ENCODE measurements at places on chromosomes 16 and 17.

DNA sequence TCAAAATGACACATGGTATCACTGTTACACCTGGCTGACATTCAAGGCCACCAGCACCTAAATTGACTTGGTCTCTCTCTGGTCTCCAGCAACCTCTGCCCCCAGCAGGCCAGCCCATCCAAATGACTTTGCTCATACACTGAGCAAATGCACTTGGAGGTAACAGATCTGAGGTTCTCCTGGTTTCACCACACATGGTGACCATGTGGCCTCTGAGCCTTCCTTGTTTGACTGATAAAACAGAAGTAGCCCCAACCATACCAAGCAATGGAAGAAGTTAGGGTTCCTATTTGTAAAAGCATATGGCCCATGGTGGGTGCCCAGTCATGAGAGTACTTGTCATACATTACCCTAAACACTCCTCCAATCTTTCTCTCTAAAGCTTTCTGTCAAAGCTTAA lies 181.7 kb downstream of the MRTFB start:
- DNase-seq, result no peak

DNA sequence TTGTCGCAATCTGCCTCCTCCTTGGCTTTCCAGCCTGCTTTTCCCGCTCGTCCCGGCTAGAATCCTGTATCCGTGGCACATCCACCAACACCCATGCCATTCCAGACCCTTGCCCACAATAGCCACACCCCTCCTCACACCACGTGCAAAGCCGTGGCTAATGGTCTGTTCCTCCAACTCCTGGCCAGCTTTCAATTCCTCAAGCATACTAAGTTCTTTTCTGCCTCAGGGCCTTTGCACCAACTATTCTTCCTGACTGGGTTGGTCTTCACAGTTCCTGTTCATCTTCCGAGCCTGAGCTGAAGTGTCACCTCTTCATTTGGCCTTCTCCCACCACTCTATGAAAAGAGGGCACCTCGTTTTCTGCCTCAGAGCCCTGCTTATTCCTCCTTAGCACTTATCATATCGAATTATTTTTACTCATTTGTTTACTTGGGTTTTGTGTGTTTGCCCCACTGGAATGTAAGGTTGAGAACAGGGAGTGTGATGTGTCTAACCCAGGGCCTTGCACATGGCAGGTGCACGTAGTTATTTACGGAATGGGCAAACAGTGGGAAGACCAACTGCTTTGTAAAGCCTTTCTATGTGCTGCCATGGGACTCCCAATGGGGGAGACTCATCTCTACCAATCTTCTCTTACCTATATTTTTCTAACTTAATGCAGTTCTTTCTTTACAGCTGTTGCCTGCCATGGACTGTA lies 69.0 kb downstream of the CDK5R1 start:
- no peak for DNase-seq

DNA sequence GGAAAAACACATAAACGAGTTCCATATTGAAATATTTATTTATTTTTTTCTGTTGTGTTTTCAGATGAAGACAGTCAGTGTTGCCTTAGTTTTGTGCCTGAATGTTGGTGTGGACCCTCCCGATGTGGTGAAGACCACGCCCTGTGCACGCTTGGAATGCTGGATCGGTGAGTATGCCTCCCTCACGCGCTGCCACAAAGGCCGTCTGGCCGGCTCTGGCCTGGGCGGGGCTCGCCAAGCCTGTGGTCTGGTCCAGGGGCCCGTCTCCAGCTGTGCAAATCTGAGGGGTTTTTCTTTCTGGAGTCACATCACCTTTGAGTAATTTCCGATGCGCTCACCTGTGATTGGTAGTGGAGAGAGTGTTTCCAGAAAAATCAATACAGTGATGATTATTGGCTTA lies 81.0 kb downstream of the RPTOR start:
- no peak for DNase-seq

GRCh38 chr17:77184474-77184873 lies 43.7 kb downstream of the SEC14L1 start:
- no peak for DNase-seq

DNA sequence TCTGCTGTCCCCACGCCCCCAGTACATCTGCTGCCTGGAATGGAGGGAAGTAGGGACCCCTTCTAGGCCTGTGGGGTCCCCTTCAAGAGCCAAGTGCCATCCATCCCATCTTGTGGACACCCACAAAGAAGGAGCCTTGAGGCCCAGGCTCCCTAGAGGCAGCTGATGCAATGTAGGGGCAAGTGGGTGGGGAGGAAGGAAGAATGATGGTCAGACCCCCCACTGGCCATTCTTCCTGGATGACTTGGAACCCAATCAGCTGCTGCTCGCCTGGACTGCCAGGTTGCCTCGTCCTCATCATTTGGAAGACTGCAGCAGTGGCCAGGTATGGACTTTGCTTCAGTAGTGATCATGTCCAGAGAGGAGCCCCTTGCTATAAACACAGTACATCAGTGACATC lies 48.9 kb downstream of the SMPD3 start:
- DNase-seq, result no peak

DNA sequence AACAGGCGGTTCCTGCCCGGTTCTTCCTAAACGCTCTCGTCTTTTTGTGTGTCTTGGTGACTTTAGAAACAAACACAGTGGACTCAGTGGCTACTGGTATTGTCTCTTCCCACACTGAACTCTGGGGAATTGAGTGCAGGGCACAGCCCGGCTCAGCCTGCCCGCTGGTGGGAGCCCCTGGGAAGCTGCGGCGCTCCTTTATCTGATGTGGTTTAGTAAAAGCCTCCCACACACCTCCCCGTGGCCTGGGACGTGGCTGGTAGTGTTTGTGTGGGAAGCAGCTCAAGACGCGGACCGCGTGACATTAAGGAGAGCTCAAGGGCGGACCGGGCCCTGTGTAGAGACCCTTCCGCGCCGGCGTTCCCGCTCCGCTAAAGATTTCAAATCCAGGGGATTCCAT lies 55.4 kb upstream of the PVALEF start:
- DNase-seq, result no peak

GRCh38 chr16:81041696-81042095 lies 6.1 kb downstream of the ATMIN start:
- no peak for DNase-seq

GRCh38 chr17:38663964-38664644 lies 10.7 kb downstream of the EPOP start:
- DNase-seq, result no peak

DNA sequence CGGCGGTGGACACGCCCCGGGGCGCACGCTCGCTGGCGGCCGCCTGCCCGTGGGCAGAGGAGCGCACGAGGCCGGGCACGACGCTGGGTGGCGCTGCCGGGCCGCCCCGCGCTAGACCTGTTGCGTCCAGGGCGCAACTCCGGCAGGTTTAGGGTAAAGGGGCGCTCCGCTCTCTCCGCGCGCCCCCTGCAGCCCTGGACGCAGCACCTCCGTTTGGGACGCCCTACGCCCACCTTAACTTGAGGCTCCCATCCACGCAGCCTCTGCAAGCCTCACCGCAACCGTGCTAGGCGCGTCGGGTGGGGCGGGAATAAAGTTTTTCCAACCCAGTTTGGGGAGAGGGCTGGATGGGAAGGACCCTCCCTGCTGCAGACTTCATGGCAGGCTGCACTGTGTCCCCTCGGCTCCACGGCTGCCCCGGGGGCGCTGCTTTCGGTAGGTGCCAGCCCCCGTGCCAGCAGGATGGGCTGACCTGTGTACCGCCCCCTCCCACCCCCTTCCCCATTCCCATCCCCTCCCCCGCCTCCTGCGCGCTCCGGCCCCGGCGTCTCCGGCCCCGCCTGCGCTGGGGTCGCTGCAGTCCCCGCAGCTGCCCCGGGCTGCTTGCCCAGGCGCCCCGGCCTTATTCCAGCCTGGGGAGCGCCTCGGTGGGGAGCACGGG lies at the start of gene SYT17:
TSS of gene SYT17 (plus strand) at position 531 of the 661 bp plus-strand sequence. CDS start 407 bp downstream, outside the sequence.
- DNase-seq, result peak; percentile 81

DNA sequence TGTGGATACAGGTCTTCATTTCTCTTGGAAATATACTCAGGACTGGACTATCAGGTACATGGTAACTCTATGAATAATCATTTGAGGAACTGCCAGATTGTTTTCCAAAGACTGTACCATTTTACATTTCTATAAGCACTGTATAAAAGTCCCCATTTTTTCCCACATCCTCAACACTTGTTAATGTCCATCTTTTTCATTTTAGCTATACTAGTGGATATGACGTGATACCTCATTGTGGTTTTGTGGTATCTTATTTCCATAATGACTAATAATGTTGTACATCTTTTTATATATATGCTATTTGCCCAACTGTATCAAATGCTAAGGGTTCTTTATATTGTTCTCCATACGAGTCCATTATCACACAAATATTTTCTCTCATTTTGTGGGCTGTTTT lies 22.9 kb downstream of the NUP88 start:
- no peak for DNase-seq

DNA sequence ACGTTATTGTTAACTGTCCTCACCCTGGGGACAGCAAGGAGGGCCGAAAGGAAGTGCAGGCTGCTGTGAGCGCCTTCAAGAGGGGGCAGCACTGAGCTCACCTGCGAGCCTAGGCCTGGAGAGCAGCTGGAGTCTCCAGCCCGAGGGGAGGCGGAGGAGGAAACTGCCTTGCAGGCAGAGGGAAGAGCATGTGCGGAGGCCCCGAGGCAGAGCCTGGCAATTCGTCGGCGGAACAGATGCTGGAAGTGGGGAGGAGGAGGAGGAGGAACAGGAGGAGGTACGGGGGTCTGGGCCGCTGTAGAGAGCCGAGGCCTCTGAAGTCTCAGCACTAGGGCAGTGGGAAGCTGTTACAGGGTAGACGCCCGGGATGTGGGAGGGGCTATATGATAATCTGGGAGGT lies 49.6 kb upstream of the PLCG2 start:
- DNase-seq, result peak; percentile 49

DNA sequence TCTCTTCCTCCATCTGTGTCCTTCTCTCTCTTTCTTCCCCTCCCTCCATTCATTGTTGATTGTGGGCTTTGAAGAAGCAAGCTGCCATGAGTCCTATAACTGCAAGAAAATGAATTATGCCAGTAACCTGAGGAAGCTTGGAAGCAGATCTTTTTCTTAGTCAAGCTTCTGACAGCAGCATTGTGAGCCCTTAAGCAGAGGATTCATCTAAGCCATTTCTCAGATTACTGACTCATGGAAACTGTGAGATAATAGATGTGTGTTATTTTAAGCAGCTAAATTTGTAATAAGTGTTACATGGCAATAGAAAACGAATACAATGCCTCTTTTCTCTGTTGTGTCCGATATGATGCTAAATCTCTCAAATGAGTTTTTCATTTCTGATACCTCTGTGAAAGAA lies 1109.7 kb downstream of the CDH11 start:
- no peak for DNase-seq

DNA sequence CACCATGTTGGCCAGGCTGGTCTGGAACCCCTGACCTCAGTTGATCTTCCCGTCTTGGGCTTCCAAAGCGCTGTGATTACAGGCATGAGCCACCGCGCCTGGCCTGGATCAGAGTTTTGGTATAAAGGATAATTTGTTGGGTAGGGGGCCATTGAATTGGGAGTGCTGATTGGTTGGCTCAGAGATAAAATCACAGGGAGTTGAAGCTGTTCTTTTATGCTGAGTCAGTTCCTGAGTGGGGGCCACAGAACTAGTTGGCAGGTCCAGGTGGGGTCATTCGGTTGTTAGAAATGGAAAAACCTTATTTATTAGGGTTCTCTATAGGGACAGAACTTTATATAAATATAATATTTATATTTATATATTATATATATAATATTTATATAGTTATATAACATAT lies 147.1 kb downstream of the SSH2 start:
- no peak for DNase-seq

- DNase-seq, result no peak
Measured at GRCh38 chr17:78819402-78819801, 21.2 kb downstream of the USP36 start.

DNA sequence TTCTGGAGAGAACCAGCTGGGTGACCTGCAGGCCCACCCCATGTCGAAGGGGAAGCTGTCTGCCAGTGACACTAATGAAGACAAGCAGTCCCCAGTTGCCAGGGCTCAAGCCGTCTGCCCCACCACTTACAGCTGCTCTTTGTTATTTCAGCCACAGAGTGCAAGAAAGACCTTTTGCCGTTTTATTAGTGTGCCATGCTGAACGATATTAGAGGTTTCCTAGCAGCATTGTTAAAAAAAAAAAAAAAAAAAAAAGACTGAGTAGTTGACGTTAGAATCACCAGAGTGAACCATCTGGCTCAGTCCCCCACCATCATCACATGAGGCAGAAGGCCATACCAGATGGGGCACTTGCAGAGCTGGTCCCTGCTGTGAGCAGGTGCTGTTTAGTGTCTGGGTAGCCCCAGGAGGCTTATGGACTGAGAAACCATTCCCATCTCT lies 26.5 kb upstream of the SLC39A11 start:
- no peak for DNase-seq

DNA sequence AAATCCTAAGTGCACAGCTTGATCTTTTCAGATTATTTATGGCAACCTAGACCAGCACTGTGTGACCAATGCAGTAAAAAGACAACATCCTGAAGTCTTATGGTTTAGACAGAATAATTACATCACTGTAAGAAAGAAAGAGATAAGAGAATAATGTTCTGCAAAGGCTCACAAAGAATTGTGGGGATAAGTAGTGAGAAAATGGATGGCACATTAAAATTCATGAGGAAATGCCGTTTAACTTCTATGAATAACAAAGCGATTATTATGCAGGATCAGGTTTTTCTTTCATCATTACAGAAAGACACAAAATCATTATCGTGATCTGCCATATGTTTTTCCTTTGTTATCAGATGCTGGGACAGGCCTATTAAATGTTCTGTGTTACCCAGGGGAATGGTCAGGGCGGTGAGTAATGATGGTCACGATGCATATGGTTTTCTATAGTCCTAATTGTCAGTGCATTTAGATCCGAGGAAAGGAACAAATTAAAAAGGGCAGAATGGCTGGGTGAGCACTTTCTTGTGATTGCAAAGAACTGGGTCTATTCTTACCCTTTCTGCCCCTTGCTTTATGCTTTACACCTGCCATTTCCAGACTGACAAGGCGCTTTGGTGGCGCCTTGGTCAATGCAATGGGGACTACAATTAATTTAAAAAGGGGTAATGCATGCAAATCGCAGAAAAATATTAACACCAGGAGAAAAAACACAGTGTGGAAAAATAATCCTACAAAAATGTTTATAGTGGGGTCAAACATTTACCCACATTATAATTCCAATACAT lies 18.1 kb upstream of the DHX40 start:
- no peak for DNase-seq

DNA sequence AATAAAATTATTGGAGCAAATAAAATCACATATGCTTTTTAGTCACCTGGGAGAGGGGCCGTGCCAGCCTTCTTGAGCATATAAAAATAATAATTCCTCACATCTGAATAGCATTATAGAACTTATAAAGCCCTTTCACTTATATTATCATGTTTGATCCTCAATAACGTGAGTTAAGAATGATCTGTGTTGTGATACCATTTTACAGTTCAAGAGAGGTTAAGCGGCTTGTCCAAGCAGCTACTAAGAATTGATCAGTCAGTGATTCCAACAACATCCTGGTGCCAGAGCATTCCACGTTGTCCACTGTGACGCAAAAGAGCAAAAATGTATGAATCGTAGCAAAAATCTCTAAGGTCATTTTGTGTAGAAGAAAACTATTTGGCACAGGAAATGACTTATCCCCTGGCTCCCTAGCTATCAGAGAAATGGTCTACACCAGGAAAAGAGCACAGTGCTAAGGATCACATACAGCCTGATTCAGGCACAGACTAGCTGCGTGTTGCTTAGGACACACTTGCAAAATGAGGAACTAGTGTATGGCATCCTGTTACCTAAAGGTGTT lies 33.0 kb downstream of the ANKFN1 start:
- no peak for DNase-seq

GRCh38 chr16:31179747-31180459 lies at the start of gene FUS:
FUS (plus strand) TSS chr16:31180139; CDS start chr16:31180215, 76 bp downstream.
- peak; percentile 86 for DNase-seq
